ENCODE measurements at places on chromosomes 3 and 15. TPM values are rescaled to one million over a fixed set of nuclear protein-coding genes. Genes with fewer than 3 reads are reported as not detected.

DNAH12 gene
- 0.92 TPM for total RNA-seq

SLC51A gene
- 3.7 TPM for total RNA-seq

- peaks cover 4% of the 10 kb centered on the region for H3K4me1 ChIP-seq
- no peak for DNase-seq
- no peaks in the 10 kb centered on the region for H3K27me3 ChIP-seq
- no peaks in the 10 kb centered on the region for H3K36me3 ChIP-seq
- H3K4me3 ChIP-seq: no peak overlapping the region
- no peak overlapping the region for H3K27ac ChIP-seq
Observed at GRCh38 chr3:188581792-188582191, 427.8 kb downstream of the LPP start.

DNA sequence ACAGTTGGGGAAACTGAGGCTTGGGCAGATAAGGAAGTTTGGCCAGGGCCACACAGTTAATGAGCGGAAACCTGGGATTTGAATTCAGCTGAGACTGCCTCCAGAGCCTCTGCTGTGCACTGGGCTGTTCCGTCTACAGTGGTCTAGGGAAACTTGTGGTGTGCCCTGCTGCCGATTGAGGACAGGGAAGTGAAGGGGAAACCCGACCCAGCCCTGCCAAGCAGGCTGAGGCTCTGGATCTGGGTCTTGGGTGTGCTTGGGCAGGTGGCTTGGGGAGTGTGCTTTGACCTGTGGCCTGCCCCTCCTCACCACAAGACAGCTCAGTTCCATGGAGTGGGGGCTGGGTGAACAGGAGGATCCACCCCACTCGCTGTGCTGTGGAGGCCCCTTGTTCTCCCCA is 17.6 kb downstream of the NISCH start:
- peaks cover 1% of the 10 kb centered on the region for H3K4me1 ChIP-seq
- no peaks in the 10 kb centered on the region for H3K27me3 ChIP-seq
- no peak for DNase-seq
- no peak overlapping the region for H3K27ac ChIP-seq
- no peaks in the 10 kb centered on the region for H3K36me3 ChIP-seq

GRCh38 chr3:149419816-149420215 is 42.4 kb upstream of the TM4SF1 start:
- H3K4me3 ChIP-seq: no peak overlapping the region
- no peaks in the 10 kb centered on the region for H3K27me3 ChIP-seq
- no peaks in the 10 kb centered on the region for H3K36me3 ChIP-seq

DNA sequence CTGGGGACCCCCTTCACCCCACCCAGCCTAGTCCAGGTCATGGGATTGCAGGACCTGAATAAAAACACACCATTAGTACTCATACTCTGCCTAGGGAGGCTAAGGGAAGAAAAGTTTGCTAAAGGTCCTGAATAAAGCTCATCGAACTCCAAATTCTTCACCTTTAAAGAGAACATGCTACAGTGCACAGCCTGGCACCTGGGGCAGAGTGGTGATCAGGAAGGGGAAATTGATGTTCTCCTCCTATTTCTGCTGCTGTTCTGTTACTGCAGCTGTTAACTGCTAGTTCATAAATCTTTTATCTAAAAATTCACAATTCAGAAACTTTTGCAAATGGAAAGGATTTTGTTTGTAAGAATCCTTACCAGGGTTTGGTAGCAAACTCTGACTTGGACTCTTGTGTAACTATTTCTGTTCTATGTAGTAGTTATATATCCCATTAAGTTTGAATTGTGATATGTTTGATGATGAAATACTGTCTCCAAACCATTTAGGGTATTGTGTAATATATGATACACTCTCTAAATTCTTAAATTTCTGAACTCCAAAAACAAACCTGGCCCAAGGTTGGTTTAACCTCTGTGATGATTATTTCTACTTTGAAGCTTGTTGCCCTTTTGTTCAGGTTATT is 27.9 kb downstream of the MCTP2 start:
- H3K4me1 ChIP-seq: no peaks in the 10 kb centered on the region
- no peaks in the 10 kb centered on the region for H3K27me3 ChIP-seq
- no peak overlapping the region for H3K27ac ChIP-seq
- H3K4me3 ChIP-seq: no peak overlapping the region
- H3K36me3 ChIP-seq: no peaks in the 10 kb centered on the region
- no peak for DNase-seq

DNA sequence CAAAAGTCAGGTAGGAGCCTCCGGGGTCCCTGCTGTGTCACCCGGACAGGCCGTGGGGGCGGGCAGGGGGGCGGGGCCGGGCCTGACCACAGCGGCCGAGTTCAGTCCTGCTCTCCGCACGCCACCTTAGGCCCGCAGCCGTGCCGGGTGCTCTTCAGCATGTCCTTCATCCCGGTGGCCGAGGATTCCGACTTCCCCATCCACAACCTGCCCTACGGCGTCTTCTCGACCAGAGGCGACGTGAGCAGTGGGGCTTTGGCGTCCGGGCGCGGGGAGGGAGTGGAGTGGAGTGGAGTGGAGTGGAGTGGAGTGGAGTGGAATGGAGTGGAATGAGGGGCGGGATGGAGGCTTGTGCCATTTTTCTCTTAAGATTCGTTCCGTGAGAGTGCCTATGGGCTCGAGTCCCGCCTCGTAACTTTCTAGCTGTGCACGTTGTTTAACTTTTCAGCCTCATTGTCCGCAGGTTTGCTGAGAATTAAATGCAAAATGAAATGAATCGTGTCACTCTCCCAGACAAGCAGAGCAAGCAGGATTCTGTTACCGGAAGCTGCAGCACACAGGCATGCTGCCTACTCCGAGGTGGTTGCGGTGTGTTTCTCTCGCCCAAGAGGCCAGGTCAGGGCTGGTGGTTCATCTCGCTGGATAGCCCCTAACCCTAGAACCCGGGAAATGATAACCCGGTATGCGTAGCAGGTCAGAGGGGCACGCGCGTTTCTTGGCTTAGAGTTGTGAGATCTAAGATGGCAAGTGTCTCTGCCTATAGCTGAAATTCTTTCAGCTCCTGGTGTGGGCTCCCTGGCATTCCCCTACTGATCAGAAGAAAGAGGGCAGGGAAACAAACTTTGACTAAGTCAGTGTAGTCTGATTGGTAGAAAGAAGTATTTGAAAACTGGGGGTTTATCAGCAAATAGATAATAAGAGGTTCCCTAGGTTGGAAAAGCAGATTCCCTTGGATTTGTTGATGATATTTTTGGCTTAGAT is at the start of gene FAH:
Gene FAH (plus strand): TSS at position 104 of the 981 bp plus-strand sequence. CDS start 56 bp downstream, at position 160.
- DNase-seq: peak; percentile 32
- H3K27me3 ChIP-seq: no peaks in the 10 kb centered on the region
- H3K27ac ChIP-seq: peak within 1 kb of the TSS; percentile 47
- H3K4me1 ChIP-seq: peaks cover 1% of the 10 kb centered on the region
- peak within 1 kb of the TSS; percentile 73 for H3K4me3 ChIP-seq

GRCh38 chr15:98889930-98890695 is 117.5 kb downstream of the PGPEP1L start:
- H3K4me1 ChIP-seq: peaks cover 3% of the 10 kb centered on the region
- no peaks in the 10 kb centered on the region for H3K27me3 ChIP-seq
- DNase-seq: no peak
- H3K4me3 ChIP-seq: no peak overlapping the region
